ENCODE measurements at places on chromosomes 7 and 10.

DNA sequence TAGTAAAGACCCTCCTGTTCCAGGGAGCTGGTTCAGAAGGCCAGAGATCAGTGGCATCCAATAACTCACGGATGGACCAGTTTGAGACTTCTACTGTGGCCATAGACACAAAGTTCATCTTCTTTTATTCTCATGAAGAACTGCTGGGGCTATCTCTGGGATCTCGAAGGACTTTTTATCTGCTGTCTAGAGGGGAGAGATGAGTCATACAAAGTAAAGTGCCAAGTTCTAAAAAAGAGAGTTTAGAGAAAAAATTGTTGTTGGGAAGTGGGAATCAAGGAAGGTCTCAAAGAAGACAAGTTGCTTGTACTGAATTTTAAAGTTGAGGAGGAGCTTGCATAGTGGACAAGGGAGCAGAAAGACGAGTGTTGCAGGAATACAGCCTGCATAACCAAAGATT, 8.0 kb upstream of the FAM221A start:
- DNase-seq, result no peak

DNA sequence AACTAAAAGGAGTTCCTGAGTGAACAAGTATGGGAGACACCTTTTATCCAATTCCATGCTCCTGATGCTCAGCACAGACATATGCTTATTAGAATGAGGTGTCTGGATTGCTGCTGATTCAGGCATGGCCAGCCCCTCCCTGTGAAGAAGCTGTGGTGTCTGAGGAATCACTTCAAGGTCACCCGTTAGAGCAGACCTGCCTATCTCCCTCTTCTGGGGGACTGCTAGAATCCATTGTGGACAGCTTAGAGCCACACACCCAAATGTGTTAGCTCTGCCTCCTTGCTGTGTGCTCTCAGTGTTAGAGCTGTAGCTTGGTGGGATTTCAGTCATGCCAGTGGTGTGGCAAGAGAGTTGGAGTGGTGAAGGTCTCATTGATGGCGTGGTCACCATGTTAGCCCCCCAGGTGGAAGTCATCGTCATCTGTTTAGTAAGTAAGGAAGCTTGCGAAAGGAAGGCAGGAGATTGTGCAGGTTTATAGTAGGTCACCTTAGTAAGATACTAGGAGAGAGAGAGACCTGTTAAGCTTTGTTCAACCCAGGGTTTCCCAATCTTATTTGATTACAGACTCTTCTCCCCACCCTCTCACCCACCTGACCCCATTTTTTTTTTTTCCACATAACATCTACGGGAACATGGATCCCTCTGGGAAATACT, 12.8 kb downstream of the PRXL2A start:
- no peak for DNase-seq

DNA sequence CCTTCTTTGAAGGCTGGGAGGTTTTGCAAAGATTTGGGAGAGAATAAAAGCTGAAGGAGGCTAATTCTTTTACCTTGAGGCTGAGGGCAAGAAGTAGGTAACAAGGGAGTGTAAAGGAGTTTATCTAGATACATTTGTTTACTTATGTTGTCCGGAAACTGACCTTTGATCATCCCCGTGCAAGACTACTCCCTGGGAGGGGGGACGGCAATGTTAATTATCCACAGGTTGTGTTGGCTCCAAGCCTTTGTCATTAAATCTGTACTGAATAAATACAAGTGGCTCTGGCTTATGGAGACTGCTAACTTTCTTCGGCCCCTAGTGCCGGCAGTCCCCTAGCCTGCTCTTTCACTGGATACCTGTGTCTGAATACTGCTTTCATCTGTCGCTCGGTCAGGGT, 1250.6 kb upstream of the LRRTM3 start:
- no peak for DNase-seq

- no peak for DNase-seq
These were observed 235.1 kb upstream of the CELF2 start for GRCh38 chr10:10782603-10783002.

- DNase-seq, result no peak
These were observed 66.2 kb downstream of the CTBP2 start for GRCh38 chr10:125093974-125094705.

- peak; percentile 50 for DNase-seq
These were observed 242.8 kb downstream of the ELFN1 start for GRCh38 chr7:1912593-1913465.

- peak; percentile 51 for DNase-seq
These were observed 29.8 kb downstream of the DIP2C start for GRCh38 chr10:659688-660141.

DNA sequence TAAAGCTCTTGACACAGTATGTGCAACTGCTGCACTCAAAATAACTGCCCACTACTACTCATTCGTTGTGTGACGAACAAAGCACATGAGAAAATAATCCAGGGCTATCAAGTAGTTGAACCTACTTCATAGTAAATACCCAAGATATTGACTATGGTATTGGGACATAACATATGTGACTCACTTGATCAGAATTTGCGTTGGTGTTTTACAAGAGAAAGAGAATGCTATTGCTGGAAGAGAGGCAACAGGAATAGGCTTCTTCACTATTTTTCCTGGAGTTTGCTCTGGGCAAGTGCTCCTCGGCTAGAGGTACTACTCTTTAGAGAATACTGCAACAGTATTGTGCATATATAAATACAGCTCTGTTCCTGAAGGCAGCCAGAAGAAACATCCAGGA, 2.5 kb downstream of the DGKB start:
- DNase-seq, result no peak

DNA sequence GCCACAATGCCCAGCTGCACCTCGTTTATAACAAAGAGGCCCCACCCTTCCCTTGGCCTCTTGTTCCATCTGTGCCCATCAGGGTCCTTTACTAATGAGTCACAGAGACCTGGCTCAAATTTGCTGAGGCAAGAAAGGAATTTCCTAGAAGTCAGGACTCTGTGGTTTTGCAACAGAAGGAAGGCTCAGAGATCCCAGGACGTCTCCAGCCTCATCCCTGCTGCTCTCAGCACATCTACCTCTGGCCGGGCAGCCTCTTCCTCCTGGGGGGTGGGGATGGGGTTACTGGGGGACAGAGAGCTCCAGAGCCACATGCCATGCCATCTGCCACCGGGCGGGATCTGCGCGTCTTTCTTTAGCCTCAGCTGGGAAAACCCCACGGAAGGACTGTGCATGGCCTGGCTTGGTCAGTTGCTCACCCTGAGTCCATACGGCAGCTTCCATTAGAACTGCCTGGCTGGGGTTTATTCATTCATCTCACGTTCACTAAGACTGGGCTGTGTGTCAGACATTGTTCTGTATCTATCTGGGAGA, 41.9 kb upstream of the PSMG3 start:
- DNase-seq, result no peak

DNA sequence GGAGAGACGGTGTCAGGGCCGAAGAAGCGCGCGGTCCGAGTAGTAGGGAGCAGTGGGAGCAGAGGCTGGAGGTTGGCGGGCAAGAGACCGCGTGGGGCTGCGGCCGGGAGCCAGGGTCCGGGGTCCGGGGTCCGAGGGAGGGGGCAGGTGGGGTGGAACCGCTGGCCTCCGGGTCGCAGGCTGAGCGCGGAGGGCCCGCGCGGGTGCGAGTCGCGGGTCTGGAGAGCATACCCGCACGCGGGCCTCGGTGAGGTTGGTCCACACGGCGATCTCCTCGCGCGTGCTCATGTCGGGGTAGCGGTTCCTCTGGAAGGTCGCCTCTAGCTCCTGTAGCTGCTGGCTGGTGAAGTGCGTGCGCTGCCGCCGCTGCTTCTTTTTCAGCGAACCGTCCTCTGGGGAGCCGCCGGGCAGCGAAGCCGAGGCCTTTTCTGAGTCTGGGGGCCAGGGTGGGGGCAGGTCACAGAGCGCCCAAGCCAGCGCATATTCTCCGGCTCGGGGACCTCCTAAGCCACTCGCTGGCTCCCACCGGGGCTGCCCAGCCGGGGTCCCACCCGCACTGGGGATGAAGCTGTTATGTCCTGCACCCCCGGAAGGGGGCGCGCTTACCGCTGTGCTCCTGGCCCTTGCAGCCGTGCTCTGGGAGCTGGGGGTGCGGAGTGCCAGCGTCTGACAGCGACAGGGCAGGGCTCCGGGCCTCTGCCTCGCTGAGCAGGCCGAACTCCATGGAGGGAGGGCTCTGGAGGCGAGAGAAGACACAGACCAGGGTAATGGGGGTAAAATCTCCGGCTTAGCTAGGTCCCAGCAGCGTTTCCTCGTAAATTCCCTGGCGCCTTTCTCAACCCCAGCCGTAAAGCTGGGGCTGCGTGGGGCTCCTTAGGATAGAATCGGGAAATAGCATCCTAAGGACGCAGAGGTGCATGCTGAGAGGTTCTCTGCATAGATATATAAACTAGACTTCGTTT, 5.5 kb downstream of the ELOVL3 start:
- no peak for DNase-seq

DNA sequence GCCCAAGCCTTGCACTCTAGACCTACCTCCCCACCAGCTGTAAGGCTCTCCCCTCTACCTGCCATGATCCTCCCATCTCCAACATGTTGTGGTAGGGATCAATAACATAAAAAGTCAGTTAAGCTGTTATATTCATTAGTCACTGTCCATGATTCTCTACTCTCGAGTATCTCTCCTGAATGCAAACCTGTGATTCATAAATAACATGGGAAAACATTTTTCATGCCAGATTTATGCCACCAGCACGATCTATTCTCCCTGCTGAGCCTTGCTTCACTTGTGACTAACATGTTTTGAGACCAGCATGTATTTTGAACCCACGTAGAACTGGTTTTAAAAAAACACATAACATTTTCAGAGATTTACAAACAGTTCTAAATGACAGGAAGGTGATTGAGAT, 30.3 kb downstream of the TMEM168 start:
- DNase-seq, result no peak

DNA sequence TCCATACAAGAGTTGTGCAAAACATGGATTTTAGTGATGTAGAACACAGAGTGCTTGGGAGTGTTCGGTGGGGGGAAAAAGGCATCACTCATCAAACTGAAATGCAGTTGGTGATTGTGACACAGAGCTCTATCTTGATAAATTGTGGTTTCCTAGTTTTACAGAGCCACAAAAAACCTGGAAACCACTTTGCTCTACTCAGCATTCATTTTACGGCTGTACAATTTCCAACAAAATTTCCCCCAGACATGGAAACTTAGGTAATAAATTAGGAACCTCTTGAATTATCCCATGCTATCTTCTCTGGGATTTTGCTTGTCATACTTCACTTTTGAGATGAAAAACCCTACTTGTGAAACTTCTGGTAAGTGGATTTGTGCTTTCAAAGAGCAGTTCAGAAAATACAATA, 614.9 kb upstream of the FZD8 start:
- DNase-seq, result no peak

GRCh38 chr10:35495521-35496119, 109.5 kb upstream of the GJD4 start:
- DNase-seq, result no peak

DNA sequence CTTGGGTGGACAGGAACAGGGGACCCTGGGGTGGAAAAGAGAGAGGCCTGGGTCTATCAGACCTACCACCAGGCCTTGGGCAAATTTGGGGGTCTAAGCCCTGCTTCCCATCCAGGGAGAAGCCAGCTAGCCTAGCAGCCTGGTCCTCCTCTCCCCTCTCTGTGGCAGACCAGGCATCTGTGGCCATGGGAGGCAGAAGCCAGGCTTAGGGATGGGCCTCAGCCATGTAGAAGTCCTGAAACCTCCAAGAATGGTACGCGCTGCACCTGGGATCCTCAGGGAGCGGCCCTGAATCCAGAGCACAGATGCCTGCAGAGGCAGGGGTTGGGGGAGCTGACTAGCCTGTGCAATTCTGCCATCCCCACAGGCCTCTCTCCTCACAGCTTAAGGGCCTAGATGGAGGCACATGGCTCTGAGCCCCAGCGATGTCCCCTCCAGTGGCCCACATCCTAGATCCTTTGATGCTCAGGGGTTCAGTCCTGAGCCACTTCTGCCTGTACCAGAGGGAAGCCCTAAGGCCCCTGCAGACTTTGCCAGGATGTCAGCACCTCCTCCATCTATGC, 21.2 kb downstream of the GRID1 start:
- no peak for DNase-seq

GRCh38 chr10:131646551-131647525, 254.0 kb upstream of the PPP2R2D start:
- DNase-seq, result peak; percentile 91

DNA sequence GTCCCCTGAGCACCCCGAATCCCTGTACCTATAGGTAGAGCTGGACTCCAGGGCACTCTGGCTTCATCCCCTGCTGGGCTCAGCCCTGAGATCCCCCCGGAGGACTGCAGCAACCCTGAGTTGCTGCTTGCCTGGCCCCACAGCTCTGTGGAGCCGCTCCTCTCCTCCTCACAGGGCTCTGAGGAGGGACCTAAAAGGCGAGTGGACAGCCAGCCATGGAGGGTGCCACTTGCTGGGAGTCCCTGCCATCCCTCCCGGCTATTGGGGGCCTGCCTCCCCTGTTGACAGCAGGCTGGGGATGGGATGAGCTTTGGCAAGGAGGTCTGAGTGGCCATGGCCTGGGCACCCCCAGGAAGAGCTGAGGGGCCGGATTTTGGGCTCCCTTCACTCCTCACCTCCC, 28.0 kb upstream of the RASGEF1A start:
- no peak for DNase-seq

GRCh38 chr7:13540429-13540828, 449.0 kb downstream of the ETV1 start:
- DNase-seq, result no peak

DNA sequence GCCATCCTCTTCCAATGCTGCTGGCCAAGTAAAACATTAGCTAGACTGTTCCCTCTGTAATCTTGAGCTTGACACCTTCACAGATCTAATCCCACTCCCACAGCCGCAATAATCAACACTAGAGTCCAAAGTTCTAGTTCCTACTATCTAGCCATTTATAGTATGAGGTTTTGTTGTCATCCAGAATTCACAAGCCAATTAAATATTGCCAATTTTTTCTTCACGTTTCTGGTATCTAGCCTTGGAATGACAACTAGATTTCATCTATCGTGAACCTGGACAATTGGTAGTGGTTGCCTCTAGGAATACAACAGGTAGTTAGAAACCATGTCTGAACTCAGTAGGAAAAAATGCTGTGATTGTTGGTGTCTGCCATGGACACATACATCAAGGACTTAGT, 10.4 kb downstream of the WASL start:
- no peak for DNase-seq

- no peak for DNase-seq
These were observed 136.4 kb downstream of the CDC14C start for GRCh38 chr7:49060743-49061142.

DNA sequence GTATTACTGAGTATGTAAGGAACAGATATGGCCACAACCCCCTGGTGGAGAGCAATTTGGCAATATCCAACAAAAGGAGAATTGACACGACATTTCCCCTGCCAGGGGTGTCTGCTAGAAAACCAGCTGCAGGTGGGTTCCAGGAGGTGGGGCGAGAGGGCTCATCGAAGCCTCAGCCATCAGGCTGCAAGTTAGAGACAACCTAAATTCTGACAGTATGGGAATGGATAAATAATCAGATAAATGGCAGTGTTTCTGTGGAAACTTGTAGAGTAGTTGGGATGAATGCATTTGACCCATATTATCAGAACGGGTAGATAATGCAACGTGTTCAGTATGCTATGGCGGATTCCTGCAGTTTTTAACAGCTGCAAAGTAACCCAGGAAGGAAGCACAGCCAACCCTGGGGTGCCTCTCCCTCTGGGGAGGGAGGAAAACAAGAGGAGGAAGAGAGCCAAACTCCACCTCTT, 3.5 kb downstream of the TMEM273 start:
- no peak for DNase-seq

All from left lung (tissue), 14 donors.